T-helper 17 cell (primary cell): ENCODE measurements at places on chromosomes 1 and 21. TPM values are rescaled to one million over a fixed set of nuclear protein-coding genes. Genes with fewer than 3 reads are reported as not detected.

Gene MRPS6
- total RNA-seq = 21.0 TPM

Gene CTTNBP2NL
- total RNA-seq = 0.45 TPM

Gene TCEA3
- total RNA-seq = 12.3 TPM

Gene CDCA8
- 0.70 TPM for total RNA-seq

Gene ACTA1
- total RNA-seq = not detected

Gene ERG
- total RNA-seq = not detected

Gene GABRD
- total RNA-seq = not detected

Gene TLCD4
- total RNA-seq = 0.23 TPM

Gene LRRC71
- not detected for total RNA-seq

Gene NKAIN1
- not detected for total RNA-seq

Gene CLCA1
- not detected for total RNA-seq

Gene PLA2G2A
- not detected for total RNA-seq

Gene LRRC7
- not detected for total RNA-seq

Gene NUAK2
- total RNA-seq = 5.1 TPM

Gene AK5
- total RNA-seq = 2.7 TPM

Gene TMEM125
- not detected for total RNA-seq
